ENCODE measurements at places on chromosomes 1 and 21.

DNA sequence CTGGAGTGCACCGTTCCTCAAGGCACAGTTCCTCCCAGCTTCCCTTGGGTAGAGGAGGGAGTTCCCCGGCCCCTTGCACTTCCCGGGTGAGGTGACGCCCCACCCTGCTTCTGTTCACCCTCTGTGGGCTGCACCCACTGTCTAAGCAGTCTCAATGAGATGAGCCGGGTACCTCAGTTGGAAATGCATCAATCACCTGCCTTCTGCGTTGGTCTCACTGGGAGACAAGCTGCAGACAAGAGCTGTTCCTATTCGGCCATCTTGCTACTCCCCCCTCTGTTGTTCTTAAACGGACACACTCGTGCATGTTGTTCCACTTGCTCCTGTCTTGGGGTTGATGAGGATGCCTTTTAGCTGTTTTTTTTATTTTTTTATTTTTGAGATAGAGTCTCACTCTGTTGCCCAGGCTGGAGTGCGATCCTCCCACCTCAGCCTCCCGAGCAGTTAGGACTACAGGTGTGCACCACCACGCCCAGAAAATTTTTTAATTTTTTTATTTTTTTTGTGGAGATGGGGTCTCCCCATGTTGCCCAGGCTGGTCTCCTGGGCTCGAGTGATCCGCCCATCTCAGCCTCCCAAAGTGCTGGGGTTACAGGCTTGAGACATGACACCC lies 3.0 kb upstream of the MORC3 start:
- no peak for DNase-seq

DNA sequence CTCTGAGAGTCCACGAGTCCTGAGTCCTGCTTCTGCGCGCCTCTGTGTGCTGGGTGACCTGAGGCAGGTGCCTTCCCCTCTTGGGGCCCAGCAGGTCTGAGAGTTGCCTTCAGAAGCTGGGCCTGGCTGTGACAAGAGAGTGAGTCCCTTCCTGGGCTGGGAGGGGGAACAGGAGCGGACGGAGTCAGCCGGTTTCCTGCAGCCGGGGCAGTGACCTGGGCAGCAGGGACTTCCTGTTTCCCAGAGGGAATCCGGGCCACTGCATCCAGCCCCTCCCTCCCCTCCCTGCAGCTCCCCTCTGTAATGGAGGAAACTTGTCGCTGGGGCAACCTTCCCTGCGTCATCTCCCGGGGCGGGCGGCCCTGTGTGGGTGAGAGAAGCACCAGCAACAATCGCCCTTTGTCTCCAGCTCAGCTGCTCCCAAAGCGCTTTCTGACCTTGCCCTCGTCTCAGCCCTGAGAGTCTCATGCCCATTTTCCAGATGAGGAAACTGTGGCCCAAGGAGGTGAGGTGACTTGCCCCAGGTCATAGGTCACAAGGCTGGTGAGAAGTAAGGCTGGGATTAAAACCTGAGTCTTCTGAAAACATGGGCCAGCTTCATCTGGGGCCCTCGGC lies 61.1 kb downstream of the SDC3 start:
- peak; percentile 62 for DNase-seq

GRCh38 chr1:6414881-6415626 lies 4.7 kb downstream of the HES2 start:
- DNase-seq: no peak

- no peak for DNase-seq
Measured at GRCh38 chr1:36377791-36378492, 7.8 kb downstream of the STK40 start.

DNA sequence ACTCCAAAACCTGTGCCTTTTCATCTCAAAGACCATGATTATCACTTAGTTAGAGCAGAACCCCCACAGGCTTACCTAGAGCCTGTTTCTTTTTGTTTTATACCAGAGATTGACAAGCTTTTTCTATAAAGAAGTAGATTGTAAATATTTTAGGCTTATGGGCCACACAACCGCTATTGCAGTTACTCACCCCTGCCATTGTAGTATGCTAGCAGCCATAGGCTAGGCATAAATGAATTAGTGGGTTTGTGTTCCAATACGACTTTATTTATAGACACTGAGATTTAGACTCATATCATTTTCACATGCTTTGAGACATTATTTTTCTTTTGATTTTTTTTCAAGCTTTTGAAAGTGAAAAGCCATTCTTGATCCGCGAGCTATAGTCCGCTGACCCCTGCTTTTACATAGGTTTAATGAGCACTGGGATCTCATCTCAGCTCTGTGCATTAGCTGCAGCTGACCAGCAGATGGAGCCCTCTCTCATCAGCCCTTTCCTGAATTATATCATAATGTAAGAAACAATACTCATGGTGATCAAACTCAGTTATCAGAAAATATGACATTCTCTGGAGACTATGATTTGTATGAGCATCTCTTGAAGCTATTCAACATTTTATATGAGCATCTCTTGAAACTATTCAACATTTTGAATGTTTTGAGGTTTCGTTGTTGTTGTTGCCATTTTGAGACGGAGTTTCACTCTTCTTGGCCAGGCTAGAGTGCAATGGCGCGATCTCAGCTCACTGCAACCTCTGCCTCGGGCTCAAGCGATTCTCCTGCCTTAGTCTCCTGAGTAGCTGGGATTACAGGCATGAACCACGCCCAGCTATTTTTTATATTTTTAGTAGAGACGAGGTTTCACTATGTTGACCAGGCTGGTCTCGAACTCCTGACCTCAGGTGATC lies 111.9 kb upstream of the L1TD1 start:
- DNase-seq: no peak

DNA sequence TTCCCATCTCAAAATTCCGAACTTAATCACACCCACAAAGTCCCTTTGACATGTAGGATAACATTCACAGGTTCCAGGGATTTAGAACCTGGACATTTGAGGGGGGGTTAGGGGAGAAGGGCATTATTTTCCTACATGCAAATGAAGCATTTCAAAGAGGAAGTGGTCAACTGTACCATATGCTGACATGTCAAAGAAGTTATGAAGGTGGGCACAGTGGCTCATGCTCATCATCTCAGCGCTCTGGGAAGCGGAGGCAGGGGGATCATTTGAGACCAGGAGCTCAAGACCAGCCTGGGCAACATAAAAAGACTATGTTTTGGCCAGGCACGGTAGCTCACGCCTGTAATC lies 35.7 kb downstream of the PTP4A2 start:
- no peak for DNase-seq

DNA sequence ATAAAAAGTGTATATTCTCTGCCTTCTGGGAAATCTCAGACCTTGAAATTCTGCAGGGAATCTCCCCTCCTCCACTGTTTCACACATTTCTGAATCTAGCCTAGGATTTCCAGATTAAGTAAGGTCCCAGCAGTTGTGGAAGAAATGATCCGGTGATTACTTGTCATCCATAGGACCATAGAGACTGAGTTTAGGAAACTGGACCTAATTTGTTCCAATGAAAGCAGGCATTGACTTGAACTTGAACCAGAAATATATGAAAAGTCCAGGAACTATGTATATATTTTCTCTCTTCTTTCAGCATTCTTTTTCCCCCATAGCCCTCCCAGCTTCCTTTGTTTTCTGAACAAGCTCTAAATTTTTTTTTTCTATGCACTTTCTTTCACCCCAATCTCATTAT lies 149.5 kb upstream of the SPAG17 start:
- no peak for DNase-seq

DNA sequence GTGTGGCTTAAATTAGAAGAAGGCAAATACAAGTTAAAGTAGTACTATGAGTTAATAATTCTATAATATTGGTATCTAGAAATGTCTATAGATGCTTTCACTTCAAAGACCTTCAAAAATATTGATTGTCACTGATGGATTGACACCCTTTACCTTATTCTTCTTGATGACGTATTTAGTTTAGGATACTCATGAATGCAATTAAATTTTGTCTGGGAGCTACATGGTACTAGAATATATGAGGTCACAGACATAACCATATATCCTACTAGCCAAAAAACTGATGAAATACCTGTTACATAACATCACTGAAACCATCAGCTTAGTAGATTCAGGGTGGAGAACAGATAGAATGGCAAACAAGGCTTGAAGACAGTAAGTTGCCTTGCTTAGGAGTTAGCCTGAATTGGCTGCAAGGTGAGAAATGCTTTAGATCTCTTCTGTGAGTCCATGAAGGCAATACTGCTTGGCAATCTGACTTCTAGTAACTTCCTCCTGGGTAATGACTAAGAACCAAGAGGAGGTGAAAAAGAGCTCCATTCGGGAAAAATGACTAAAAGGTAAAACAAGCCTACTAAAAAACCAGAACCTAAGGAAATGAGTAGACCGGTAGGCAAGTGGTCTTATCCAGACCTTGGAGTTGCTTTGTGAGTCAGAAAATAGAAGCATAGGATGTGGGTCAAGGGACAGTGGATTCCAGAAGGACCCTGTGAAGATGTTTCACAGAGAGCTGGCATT lies 16.9 kb upstream of the ARHGAP29 start:
- no peak for DNase-seq

DNA sequence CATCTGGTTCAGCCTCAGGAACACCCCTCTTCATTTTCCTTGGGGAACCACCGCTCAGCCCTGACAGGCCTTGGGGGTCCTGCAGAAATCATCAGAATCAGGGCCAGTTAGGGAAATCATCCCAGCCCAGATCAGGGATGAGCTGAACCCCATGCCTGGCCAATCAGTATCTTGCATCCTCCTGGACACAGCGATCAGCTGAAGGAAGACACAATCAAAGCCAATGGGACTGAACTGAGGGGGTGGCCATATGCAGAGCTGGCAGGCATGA lies 395.4 kb downstream of the MATN1 start:
- no peak for DNase-seq

DNA sequence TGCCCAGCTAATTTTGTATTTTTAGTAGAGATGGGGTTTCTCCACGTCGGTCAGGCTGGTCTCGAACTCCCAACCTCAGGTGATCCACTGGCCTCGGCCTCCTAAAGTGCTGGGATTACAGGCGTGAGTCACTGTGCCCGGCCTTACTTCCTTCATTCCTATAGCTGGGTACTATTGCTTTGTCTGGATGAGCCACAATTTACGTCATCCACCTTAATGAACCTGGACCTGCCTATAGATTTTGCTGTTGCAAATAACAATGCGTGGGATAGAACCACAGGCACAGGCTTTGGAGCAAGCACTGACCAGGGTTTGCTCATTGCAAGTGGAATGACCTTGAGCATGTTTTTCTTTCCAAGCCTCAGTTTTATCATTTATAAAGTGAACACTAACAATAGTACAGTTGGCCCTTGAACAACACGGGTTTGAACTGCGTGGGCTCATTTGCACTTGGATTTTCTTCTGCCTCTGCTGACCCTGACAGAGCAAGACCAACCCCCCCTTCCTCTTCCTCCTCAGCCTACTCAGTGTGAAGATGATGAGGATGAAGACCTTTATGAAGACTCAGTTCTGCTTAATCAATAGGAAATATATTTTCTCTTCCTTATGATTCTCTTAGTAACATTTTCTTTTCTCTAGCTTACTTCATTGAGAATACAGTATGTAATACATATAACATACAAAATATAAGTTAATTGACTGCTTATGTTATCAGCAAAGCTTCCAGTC lies 33.3 kb upstream of the BECN2 start:
- no peak for DNase-seq

GRCh38 chr21:41803316-41803715 lies 36.5 kb upstream of the RIPK4 start:
- DNase-seq: no peak

- DNase-seq: no peak
Measured at GRCh38 chr1:43396059-43396458, 6.4 kb downstream of the SZT2 start.

DNA sequence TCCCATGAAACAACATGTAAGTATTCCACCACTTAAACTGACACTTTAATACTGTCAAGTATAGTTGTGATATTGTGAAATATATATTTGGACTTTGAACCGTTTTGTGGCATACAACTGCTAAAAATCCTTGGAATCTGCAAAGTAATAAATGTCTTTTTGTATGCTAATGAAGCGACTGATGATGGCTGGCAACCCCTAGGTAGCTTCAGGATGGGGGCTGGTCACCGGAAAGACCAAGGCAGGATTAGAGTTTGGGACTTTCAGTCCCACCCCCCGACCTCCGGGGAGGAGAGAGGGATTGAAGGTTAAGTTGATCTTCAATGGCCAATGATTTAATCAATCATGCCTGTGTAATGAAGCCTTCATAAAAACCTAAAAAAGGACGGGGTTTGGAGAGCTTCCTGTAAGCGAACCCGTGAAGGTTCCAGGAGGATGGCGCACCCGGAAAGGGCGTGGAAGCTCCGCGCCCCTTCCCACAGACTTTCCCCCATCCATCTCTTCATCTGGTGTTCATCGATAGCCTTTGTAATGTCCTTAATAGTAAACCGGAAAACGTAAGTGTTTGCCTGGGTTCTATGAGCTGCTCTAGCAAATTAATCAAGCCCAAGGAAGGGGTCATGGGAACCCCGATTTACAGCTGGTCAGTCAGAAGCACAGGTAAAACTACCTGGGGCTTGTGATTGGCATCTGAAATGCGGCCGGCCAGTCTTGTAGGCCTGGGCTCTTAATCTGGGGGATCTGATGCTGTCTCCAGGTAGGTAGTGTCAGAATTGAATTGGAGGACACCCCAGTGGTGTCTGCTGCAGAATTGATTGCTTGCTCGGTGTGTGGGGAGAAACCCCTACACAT lies 1.8 kb upstream of the ZNF281 start:
- peak; percentile 6 for DNase-seq

- DNase-seq: no peak
Measured at GRCh38 chr1:203985676-203986075, 87.2 kb upstream of the SOX13 start.

DNA sequence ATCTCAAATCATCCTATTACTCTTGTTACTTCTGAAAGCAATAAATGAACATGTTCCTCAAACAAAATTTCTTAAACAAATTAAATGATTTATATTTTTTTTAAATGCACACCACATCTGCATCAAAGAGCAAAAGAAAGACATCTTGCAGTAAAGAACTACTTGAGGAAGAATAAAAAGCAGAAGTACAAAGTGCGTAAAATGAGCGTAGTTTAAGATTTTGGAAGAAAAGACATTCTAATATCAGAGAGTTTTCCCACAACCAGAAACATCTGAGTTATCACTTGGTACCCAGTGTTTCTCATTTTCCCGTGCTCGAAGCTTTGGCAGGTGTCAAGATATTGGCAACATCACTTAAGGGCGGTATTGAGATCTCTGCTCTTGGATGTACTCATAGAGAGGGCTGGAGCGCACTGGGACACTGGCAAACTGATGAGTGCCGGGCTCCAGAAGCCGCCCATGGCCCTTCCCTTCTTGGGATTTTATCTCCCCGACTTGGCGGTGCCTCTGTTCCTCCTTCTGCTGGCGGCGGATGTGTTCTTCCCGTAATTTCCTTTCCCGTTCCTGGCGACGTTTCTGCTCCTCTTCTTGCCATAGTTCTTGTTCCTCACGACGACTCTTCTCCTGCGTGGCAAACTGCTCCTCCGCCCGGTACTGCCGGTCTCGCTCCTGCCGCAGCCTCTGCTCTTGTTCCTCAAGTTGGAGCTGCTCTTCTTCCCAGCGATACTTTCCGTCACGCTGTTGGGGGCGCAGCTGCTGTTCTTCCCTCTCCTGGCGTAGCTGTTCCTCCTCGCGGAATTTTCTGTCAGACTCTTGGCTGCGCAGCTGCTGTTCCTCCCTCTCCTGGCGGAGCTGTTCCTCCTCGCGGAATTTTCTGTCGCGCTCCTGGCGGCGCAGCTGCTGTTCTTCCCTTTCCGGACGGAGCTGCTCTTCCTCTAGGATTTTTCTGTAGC lies 7.9 kb downstream of the TCHH start:
- DNase-seq: no peak

GRCh38 chr1:29967261-29967660 lies 730.9 kb downstream of the PTPRU start:
- DNase-seq: no peak

- no peak for DNase-seq
Measured at GRCh38 chr1:51172811-51173210, 63.3 kb upstream of the RNF11 start.

All from right kidney (tissue), 9 donors.